ENCODE measurements at places on chromosomes 12 and 14.

DNA sequence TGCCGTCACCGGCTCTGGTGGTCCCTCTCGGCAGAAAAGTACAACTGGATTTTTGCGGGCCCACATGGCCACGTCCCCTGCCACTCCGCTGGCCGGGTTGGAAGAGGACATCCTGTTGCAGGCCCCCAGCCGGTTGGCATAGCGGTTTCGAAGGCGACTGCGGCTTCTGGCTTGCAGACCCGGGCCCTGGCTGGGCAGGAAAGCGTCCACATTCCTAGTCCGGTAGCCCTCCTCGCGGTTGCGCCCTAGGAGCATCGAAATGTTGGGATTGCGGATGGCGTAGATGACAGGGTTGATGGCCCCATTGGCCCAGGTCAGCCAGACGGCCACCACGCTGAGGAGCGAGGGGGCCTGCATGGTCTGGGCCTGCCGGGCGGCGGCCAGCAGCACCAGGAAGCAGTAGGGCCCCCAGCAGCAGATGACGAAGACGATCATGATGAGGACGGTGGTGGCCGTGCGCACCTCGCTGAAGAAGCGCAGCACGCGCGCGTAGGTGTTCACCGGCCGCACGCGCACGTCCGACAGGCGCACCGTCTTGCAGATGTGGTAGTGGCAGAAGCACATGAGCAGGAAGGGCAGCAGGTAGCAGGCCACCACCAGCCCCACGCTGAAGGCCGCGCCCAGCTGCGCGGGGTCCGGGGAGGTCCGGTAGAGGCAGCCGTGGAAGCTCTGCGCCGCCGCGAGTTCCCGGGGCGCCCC lies 1.2 kb downstream of the GPR135 start:
- DNase-seq = no peak

DNA sequence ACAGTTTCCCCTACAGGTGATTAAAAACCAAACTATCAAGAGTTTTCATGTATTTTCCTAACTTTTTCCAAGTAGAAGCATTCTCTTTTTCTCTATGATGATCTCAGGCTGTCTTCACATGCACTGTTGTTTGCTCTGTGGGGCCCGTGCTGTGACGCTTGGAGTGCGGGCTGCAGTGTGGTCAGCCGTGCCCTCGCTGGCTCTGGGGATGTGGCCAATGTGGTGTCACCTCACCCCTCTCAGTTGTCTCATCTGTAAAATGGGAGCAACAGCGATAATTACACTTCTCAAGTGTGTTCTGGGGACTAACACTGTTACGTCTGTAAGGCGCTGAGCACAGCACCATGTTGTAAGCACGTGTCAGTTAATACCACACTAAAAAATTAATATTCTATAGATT lies 28.6 kb downstream of the DDX51 start:
- no peak for DNase-seq

DNA sequence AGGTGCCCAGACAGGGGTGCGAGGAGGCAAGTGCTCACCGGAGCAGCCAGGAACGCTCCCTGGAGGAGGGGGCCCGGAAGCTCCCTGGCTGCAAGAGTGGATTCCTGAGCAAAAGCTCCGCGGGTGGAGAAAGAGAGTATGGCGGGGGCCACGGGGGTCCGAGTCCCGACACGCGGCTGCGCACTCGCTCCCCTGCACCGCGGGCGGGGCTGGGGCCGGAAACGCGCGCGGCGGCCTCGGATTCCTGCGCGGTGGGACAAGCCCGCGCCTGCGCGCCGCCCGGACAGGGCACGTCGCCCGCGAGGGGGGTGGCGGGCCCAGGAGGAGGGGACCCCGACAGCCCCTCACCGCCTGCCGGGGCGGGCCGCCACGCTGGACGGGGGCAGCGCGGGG lies 27.8 kb upstream of the GPR132 start:
- peak; percentile 50 for DNase-seq

DNA sequence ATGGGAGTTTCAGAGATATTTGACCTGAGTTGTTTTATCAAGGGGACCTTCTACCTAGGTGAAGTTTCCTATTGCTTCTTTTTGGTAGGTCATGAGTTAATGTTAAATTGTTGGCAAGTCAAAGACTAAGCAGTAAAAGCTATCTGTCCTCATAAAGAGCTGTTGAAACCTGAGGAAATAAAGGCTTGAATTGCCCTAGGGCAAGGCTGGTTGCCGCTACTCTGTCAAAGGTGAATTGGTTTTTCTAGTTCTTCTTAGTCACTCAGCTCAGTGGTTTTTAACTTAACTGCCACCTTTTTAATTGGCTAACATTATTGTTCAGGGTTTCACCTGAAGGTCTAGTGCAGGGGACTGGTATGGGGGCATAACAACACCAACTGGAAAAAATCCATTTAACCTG lies 441.6 kb upstream of the FBXO33 start:
- DNase-seq = no peak

- peak; percentile 94 for DNase-seq
Observed at GRCh38 chr12:94089891-94090290, 58.5 kb upstream of the PLXNC1 start.

DNA sequence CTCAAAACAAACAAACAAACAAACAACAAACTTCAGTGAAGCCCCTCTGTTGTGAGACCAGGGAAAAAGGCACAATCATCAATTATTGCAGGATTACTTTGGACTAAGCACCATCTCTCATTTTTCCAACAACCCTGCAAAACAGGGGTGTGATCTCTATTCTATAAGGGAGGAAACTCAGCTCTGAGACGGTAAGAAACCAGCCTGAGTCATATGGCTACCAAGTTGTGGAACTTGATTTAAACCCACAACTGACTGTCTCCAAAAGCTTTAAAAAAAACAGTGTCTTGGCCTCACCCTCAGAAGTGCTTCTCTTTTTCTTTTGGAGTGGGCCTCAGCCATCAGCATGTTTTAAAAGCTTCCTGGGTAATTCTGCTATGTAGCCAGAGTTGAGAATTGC lies 49.8 kb downstream of the RIN3 start:
- DNase-seq = peak; percentile 70

GRCh38 chr12:43132291-43132690 lies 419.7 kb downstream of the ADAMTS20 start:
- DNase-seq = no peak

- DNase-seq = peak; percentile 81
Observed at GRCh38 chr12:108884116-108885012, 4.5 kb downstream of the DAO start.

DNA sequence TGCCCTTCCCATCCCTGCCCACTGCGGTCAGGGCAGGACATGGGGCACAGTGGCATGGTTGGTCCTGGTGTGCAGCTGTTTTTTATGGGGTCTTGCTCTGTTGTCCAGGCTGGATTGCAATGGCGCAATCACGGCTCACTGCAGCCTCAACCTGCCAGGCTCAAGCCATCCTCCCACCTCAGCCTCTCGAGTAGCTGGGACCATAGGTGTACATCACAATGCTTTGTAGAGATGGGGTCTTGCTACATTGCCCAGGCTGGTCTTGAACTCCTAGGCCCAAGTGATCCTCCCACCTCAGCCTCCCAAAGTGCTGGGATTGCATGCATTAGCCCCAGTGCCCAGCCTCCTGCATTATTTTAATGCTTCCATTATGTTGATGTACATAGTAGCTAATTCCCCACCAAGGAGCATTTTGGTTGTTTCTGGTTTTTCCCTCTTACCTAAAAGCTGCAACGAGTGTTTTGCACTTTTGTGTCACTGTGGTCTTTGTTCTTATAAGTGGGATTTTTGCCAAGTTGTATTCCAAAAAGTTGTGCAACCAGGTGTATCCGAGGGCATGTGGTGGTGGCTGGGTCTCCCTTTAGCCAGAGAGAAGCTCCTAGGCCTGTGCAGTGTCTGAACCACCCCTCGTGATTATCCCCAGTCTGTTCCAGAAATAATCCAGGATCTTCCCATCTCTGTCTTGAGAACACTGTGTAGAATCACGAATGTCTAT lies 10.3 kb downstream of the TCHP start:
- DNase-seq = no peak

- DNase-seq = no peak
Observed at GRCh38 chr14:96442355-96442754, 50.4 kb downstream of the AK7 start.

DNA sequence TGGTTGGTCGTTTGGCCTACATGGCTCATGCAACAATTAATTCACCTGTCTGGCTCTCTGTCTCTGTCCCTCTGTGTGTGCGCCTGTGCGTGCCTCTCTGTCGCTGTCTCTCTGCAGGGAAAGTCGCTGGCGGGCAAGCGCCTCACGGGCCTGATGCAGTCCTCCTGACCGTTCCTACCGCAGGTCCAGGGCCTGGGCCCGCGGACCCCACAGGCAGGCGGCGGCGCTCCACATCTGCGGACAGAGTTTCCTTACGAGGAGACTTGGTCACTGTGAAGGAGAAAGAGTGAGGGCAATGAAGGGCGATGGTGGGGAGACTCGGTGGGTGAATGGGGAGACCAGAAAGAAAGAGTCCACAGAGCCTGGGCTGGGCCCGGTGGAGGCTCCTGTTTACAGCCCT lies 331.6 kb downstream of the DPF3 start:
- DNase-seq = no peak

GRCh38 chr12:46217541-46218321 lies 51.1 kb downstream of the SLC38A1 start:
- peak; percentile 94 for DNase-seq

DNA sequence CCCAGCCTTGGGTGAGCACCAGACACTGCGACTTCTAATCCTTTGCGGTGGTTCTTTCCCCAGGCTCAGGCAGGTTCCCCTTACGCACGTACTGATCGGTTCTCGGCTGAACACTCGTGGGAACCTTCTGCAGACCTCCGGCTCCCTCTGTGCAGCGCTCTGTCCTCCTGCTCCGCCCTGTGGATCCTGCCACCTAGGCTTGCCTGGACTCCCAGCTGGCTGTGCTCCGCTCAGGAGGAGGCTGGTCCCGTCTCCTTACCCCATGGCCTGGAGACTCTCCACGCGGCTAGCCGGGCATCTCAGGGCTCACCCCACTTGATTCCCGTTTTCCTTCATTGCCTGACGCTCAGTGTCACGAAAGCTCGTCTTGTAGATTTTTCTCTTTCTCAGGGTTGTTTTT lies 34.7 kb downstream of the TNFAIP2 start:
- DNase-seq = no peak

GRCh38 chr12:62438098-62438692 lies 28.4 kb upstream of the MON2 start:
- DNase-seq = peak; percentile 84

DNA sequence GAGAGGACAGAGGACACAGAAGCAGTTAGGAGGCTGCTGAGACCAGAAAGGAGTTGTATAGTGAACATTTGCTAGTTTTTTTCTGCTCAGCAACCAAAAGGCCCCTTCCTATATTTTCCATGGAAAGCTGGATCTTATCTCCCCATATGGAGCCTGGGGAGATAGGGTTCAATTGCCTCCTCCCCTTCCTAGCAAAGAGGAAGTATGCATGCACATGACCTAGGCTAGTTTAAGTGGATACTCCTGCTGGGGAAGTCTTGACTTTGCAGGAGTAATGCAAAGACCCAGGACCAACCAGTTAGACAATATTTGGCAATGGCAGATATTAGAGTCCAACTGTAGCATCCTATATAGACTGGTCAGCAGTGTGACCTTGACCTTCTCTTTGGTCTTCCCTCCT lies 15.1 kb downstream of the CHD8 start:
- DNase-seq = peak; percentile 63

DNA sequence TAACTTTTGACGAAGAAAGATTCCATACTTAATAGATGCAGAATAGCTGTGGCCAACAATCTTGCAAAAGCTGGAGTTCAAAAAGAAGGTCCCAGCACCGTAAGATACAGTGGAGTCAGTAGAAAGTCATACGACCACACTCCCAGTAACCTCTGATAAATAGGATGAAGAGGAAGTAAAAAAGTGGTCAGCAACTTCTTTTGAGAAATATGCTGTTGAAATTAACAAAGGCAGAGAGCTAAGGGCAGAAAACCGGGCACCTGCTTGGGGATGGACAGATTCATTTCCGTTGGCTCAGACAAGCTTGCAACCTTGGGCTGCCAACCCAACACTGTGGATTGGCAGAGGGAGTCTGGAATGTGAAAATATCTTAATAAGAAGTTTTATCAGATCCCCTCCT lies 40.0 kb downstream of the BTG1 start:
- DNase-seq = peak; percentile 65

DNA sequence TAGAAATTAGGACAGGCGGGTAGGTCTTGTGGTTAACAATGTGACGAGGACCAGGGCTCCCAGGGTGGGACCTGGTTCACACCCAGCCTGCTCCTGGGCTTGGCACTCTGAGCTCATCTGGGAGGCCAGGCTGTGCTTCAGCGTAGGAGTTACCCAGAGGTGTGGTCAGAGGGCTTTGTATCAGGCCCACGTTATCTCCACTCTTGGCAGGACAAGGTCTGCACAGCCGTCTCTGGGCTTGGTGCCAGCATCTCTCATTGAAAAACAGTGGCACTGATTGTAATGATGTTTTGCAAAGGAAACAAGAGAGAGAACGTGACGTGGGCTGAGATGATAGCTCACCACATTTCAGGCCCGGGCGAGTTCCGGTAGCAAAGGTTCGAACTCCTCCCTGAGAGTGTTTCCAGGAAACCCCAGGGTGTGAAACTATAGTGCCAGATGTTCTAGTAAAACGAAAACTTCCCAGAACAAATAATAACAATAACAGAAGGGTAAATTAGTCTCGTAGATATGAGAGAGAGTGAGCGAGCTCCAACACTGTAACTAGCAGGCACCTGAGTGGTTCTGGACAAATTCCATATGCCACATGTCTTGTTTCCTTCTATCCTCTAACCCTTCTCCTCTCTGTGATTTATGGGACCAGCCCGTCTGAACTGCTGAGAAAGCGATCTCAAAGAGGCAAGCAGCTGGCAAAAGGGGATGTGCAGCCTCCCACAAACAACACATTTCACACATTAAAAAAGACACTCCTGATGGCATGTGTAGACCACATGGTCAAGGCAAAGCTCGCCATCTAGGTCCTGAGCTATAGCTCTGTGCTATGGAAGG lies 227.3 kb downstream of the KTN1 start:
- peak; percentile 96 for DNase-seq

- DNase-seq = peak; percentile 81
Observed at GRCh38 chr14:25406818-25407217, 356.9 kb upstream of the STXBP6 start.

DNA sequence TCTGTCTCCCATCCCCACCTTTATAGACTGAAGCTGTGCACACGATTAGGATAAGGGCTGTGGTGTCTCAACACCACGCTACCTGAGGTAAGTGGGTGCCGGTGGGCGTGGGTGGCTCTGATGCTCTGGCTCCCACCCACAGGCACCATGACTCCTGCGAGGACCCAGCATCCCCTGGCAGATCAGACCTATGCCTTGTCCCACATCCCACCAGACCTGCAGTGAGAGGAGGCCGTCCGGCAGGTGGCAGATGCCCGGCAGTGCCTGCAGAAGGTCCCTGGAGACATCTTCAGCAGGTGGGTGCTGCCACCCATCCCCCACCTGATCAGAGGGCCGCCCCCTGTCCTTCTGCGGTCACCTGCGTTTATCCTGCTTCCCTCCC lies 104.4 kb upstream of the PRB2 start:
- no peak for DNase-seq
